GM06990 (cell line): ENCODE measurements at places on chromosomes 7 and 10.

GRCh38 chr10:6877336-6877721, 297.3 kb upstream of the PRKCQ start:
- no peak for DNase-seq

DNA sequence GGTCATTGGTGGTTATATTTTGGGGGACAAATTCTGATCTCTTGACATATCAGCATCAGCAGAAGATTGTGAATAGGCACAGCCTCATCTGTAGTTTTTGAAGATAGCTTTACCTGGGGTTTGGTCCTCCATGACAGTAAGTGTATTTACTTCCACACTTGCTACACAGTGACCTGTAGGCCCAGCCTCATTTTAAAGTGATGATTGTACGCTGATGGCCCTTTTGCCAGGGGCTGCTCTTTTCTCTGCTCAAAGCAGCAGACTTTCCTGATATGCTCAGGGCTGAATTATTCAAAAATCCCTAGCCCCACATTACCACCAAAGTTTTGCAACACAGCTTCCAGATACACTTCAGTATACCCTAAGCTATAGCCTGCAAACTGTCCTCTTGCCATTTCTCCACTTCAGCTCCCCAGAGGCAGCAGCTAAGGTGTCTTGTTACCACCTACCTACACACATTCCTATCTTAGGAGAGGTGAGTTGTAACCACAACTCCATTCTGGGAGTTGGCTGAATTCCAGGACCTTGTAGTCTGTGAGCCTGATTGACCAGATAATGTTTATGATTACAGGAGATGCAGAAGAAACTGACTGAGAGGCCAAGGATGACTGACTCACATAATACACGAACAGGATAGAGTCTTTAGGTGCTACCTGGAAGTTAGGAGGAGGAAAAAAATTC, 6.0 kb downstream of the ASB4 start:
- no peak for DNase-seq

GRCh38 chr10:93436591-93437085, 45.5 kb downstream of the MYOF start:
- DNase-seq = no peak

DNA sequence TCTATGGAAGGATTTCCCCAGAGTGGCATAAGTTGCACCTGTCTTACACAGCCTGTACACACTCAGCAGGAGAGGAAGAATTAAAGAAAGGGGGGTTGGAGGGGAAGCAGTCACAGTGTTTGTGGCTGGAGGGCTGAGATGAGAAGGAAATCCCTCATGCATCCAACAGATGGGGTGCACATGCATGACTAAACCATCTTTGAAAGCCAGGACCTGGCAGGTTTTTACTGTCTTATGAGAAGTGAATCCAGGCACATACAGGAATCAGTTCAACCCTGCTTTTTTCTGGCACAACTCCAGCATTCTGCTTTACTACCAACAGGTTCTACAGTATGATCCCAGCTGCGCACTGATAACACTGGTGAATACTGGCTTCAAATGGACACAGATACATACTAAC, 107.7 kb downstream of the CACNA2D1 start:
- DNase-seq = no peak

DNA sequence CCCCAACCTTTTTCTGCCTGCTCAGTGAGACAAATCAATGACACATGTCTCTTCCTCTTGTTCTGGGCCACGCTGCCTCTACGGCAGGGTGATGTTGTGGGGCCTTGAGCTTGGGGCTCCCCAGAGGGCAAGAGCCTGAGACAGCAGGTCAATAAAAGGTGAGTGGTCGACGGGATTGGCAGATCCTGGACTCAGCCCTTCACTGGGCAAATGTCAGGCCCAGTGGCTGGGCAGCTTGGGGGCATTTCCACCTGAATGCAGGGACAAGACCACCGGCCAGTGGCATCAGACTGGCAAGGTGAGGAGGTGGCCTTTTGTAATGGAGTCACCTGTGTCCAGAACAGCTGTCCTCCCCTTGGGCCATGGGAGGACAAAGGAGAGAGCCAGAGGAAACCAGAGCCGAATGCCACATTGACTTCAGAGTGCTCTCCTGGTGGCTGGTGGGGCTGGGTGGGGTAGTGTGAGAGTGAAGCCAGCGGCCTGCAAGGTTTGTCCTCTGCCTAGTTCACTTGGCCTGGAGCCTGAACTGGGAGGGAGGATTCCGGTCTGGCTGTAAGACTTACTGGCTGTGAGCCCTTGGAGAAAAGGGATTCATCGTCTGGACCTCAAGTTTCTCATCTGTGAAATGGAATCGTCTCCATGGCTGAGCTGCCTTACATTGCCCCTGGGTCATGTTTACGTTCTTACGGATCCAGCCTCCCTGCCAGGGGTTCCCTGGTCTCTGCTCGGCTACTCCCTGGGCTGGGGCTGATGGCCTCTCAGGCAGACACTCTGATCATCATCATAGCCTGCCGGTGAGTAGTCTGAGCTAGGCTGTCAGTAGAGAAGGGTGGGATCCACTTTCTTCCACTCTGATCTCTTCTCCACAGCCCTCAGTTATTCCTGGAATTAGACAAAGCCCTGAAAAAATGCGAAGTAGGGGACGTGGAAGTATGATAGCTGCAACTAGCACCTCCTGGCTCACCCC, 25.4 kb upstream of the CRHR2 start:
- no peak for DNase-seq

DNA sequence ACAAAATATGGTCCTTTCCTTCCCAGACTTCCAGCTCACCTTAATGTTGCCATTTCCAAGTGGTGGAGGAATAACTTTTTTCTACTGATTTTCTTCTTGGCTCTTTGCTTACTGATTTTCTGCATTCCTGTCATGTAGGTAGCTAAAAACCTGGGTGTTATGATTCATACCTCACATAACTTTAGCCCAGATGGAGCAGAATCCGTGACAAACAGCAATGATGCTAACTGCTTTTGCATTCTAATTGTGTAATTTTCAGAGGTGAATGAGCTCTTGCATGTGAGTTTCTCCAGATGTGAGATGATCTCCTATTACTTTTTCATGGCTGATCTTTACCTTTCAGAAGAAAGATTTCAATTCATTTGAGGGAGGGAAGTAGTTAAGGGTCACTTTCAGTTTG, 43.4 kb downstream of the WDR11 start:
- no peak for DNase-seq
